ENCODE measurements at places on chromosomes 12 and 14.

- peak; percentile 6 for DNase-seq
Measured at GRCh38 chr12:30928356-30929244, 2.1 kb downstream of the TSPAN11 start.

DNA sequence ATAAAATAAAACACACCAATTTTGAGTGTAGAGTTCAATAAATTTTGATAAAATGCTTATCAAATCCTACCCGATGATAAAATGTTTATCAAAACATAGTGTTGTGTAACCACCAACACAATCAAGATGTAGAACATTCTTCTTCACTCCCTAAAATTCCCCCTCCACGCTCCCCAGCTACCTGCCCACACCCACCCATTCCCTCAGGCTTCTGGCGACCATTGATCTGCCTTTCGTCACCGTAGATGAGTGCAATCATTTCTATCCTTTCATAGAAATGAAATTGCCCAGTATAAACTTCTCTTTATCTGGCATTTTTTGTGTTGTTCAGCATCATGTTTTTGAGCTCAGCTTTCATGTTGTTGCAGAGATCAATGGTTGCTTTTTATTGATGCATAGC, 90.7 kb upstream of the TBX3 start:
- no peak for DNase-seq

DNA sequence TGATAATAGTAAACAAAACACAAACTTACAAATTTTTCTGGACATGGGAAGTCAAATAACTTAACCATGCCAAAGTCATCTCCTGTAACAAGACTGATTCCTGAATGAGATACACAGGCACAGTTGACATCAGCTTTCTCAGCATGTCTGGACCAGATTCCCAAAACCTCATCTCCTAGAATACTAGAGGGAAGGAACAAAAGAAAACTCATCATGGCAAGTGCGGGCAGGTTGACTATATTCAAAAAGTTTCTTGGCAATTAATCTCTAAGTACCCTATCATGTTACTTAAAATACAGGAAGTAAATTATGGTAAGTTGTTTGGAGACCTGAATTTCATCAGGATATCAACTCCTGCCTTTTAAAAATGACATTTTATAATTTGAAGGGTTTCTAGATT, 53.9 kb downstream of the ZC3H14 start:
- DNase-seq, result peak; percentile 90

DNA sequence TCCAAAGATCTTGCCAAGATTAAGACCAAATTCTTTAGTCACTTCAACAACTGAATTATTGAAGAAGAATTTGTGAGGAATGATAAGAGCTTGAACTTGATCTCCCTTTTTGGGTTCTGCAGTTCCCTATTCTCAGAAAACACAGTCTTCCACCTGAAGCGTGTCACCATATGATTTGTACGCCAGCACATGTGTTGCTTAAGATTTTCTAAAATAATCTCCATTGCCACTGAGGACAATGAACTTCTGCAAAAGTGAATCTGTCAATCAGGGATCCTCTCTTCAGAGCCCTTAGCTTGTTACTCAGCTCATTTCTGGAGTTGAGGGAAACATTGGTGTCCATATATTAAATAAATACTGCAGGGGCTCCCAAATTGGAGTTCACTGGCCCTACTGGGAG, 4.2 kb upstream of the SPIC start:
- DNase-seq, result no peak

GRCh38 chr12:56991319-56992246, 14.8 kb downstream of the ZBTB39 start:
- DNase-seq, result no peak

GRCh38 chr12:113702836-113703235, 231.2 kb upstream of the LHX5 start:
- no peak for DNase-seq

DNA sequence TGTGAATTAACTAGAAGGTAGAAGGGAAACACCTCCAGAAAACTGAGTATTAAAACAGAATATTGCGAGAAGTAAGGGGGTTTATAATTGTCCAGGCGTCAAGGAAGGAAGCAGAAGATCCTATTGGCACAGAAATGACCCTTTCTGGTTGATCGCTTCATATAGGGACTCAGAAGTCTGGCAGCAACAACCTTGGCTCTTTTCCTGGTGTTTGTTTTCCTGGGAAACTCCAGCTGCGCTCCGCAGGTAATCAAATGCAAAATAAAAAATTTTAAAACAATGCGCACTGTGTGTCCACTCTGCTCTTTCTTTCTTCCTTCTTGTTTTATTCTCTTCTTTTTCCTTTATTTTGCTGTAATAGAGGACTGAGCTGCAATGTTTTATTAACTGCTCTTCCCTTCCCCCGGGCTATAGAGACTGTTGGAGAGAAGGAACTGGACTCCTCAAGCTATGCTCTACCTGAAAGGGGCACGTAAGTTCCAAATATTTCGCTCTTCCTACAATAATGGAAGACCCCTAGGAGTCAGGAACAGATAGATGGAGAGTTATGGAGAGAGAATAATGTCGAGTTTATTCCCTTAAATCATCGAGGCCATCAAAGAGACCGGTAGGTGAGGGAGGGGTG, 737 bp downstream of the SPX start:
- peak; percentile 80 for DNase-seq

DNA sequence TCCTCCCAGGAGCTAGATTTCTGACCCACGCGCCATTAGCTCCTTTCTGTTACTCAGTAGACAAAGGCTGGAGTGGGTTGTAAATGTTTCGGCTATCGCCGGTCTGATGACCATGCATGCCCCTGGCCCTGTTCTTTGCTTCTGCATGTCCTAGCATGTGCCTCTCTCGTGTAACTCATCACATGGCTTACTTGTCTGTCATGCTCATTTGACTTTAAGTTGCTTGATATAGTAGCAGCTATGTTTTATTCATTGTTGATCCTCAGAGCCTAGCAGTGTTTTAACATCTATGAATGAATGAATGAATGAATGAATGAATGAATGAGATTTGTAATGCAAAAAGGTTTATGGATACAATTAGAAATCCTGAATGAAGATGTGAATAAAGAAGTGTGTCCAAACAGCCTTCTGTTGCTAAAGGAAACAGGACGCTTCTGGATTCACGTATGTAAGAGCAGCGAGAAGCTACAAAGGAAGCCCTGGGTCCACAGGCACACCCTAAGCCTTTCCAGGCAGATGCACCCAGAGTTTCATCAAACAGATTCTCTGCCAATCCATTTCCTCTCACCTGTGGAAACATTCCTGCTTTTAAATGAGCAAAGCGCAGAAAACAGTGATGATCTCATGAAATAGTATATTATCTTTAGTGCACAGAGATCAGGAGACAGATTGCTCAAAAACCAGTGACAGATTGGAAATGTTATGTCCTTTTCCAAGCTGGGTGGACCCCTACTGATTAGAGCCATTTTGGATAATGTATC, 3.4 kb downstream of the GSG1 start:
- peak; percentile 37 for DNase-seq

DNA sequence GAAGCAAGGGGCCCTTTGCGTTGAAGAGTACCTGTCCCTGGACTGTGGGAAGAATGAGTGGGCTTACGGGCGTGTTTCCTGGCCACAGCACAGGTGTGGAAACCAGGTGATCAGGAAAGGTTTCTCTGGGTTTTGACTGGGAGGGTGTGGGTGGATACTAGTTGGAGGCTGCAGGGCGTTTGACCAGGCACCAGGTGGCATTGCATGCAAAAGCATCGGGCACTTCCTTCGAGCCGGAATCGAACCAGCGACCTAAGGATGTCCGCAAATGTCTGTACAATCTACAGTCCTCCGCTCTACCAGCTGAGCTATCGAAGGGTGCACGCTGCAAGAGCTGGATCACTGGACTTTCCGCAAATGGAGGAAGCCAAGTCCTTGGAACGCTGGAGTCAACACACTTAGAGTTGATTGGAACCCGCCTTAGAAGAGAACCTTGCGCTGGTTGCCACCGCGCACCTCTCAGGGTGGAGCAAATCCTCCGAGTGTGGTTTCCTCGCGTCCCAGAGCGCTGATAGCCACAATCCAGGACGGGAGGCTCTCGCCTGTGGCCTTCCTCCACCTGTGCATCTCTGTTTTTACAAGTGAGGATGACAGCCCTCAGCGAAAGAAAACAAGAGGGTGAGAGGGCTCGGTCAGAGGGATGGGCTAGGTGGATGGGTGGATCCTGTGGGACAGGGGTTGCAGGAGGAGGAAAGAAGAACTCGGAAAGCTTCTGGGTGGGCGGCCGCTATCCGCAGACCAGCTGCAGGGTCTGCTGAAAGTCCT, 21.2 kb upstream of the RNASE4 start:
- peak; percentile 72 for DNase-seq

DNA sequence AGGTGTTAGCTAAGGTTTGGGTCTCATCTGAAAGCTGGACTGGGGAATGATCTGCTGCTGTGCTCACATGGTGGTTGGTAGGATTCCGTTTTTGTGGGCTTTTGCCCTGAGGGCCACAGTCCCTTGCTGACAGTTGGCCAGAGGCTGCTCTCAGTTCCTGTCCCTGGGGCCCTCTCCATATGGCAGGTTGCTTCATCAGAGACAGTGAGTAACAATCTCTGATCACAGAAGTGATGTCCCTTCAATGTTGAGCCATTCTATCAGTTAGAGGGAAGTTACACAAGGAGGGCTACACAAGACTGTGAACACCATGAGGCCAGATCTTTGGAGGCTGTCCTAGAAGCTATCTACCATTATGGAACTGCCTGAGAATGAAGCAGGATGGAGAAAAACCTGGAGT, 137.2 kb downstream of the AACS start:
- DNase-seq, result no peak

Data from NCI-H1105 treated with DMSO at 0.1 percent for 48 hours (cell line).